ENCODE measurements at places on chromosomes 2 and 18.

DNA sequence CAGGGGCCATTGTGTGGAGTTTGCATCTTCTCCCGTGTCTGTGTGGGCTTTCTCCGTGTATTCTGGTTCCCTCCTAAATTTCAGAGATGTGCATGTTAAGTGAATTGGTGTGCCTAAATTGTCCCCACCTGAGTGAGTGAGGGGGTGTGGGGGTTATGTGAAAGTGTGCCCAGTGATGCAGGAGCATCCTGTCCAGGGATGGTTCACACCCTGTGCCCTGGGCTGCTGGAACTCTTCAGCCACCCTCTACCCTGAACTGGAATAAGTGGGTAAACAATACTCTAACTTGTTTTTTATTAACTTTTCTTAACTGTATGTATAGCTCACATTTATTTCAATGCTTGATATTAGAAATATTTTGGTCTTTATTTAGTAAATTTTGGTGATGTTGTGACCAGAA is 56.0 kb downstream of the UBE2E3 start:
- DNase-seq = no peak

GRCh38 chr2:154960802-154961583 is 262.5 kb downstream of the KCNJ3 start:
- no peak for DNase-seq

GRCh38 chr2:235769046-235769445 is 275.2 kb downstream of the AGAP1 start:
- DNase-seq = no peak

- peak; percentile 77 for DNase-seq
Measured at GRCh38 chr2:223860809-223861738, 23.7 kb upstream of the AP1S3 start.

DNA sequence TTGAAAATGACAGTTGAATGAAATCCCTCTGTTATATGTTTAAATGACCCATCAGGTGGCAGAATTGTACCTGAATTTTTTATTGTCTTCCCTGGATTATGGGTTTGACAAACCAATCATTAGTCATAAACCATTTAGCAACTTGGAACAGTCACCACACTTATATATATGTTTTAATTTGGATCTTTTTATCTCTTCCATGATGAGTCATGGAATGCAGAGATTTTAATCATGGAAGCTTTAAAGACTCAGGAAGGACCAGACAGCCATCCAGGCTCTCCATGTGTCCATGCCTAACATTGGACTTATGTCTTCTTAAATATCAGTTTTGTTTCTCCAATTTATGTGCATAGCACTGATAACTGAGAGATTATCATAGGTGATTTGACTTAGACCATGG is 188.3 kb upstream of the ZSWIM2 start:
- DNase-seq = no peak

DNA sequence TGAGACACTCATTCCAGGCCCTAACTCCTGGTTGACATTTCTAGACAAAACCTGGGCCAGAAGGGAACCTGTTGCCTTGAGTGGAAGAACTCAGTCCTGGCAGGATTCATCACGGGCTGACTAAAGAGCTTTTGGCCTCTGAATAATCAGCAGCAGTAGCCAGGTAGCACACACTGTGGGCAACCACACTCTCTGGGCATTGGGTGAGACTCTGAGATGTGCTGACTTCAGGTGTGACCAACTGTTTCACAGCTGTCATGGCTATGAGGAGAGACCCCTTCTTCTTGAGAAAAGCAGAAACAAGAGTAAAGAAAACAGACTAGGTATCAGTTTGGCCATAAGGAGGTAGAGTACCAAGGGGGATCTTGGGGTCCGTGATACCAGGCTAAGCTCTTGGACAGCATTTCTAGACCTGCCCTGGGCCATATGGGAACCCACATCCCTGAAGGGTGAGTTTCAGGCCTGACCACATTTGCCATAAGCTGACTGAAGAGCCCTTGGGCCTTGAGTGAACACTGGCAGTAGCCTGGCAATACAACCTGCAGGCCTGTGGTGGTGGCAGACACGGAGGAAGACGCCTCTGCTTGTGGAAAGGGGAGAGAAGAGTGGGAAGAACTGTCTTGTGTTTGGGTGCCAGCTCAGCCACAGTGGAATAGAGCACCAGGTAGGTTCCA is 230.9 kb downstream of the DLGAP1 start:
- DNase-seq = no peak

DNA sequence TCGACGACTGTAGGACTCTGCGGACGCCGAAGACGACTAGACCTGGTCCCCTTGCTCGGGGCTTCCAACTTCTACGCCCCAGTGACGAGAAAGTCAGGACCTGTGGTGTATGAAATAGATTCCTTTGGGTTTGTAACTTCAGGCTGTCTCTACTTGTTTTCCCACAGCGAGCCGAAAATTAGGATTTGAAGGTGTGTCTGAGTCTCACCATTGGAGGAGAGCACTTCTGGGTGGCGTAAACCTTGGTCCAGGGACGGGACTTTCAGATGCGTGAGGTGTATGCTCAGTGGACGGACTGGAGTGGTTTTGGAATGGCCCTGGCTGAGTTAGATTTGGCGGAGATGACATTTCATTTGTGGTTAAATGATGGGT is 1.3 kb downstream of the BIRC6 start:
- DNase-seq = peak; percentile 34

DNA sequence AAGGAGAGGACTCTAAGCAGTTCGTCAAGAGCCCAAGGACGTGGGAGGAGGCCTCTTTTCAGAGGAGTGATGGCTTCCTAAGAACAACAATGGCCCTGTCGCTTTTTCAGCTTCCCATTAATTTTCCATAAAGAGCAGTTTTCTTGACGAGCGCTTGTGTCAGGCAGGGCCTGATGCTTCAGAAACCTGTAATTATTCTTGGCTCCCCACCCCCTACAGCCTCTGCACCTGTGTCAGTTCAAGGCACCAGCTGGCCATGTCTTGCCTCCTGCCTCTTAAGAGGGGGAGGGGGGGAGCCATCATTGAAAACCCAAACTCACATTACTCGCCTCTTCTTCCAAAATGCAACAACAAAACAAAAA is 32.3 kb downstream of the KLF7 start:
- DNase-seq = no peak

- no peak for DNase-seq
Measured at GRCh38 chr2:9693646-9694045, 62.8 kb upstream of the YWHAQ start.

GRCh38 chr2:26571316-26571715 is 69.8 kb downstream of the CIB4 start:
- DNase-seq = no peak

- DNase-seq = no peak
Measured at GRCh38 chr2:38148501-38148900, 72.5 kb upstream of the CYP1B1 start.

DNA sequence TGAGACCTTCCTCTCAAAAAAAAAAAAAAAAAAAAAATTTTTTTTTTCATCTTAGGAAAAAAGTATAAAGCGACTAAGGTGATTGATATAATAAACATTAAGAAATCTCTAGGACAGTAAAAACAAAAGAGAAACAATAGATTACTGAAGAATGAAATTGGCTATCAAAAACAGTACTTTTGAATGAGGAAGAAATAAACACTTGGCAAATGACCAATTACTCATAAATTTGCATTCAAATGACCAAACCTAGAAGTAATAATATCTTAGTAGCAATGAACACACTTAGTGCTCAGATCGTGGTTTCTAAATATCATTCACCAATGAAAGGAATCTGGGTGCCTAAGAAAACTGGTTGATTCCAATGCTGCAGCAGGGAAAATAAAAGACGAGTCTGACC is 10.3 kb upstream of the SCRN3 start:
- DNase-seq = no peak

DNA sequence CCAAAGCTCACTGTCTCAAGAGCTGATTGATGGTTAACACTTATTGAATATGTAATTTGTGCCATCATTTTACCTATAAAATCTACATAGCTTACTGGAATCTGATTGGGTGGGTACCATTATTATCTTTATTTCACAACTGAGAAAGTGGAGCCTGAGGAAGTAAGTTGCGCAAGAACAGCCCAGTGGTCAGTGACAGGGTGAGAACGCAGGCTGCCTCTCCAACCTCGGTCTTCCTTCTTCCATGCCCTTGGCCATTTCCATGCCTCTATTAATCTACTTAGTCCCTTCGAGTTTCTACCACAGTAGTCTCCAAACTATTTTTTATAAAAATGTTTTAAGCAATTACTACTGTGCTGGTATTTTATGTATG is 390.9 kb upstream of the VWC2L start:
- no peak for DNase-seq

GRCh38 chr2:192448881-192449280 is 254.1 kb upstream of the TMEFF2 start:
- DNase-seq = no peak

DNA sequence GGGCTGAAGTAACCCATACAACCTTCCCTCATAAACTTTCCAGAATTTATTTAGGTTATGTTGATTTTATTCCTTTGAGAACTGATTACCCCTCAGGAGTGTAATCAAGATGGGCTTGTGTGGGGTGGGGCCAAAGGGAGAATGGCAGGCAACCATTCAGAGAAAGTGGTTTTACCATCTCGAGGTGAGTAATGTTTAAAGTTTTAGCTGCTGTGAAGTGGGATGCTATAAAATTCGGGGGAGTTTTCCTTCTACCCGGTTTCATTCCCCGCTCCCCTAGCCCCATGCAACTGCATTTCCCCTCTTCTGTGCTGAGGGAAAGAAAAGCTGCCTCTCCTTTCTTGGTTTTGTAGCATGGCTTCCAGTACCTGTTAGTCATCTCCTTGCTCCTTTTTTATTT is 34.7 kb downstream of the MAP4K4 start:
- DNase-seq = no peak

GRCh38 chr2:21607572-21607971 is 483.8 kb downstream of the TDRD15 start:
- DNase-seq = no peak

DNA sequence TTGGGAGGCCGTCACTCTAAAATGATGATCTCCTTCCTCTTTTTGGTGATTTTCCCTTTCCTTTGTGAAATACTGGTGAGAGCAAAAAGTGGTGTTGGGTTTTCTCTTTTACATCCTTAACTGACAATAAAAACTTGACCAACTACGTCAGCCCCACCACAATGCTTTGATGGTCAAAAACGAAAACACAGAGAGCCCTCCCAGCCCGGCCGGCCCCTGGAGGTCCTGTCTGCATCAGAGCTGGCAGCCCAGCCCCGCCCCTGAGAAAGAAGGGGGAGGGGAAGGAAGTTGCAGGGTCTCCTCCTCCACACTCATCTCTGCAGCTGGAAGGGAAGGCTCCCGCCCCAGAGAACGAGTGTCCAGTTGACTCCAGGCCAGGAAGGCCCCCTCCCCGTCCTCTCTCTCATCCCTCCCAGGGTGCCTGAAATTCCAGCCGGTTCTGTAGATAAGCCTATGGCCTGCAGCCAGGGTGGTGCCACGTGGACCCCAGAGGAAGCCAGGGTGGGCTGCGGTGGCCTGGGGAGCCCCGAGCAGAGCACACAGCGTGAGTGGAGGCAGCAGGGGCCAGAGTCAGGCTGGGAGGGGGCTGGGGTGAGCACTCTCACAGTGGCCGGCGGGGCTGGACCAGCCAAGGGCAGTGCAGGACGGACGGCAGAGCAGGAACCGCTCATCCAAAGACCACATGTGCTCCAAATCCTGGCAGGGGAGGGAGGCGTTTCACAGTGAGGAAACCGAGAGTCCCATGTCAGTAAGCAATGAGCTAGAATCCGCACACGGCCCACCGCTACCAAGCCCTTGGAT is 19.8 kb downstream of the BIN1 start:
- DNase-seq = peak; percentile 81

- DNase-seq = peak; percentile 47
Measured at GRCh38 chr2:149064856-149065630, 26.5 kb downstream of the LYPD6B start.

DNA sequence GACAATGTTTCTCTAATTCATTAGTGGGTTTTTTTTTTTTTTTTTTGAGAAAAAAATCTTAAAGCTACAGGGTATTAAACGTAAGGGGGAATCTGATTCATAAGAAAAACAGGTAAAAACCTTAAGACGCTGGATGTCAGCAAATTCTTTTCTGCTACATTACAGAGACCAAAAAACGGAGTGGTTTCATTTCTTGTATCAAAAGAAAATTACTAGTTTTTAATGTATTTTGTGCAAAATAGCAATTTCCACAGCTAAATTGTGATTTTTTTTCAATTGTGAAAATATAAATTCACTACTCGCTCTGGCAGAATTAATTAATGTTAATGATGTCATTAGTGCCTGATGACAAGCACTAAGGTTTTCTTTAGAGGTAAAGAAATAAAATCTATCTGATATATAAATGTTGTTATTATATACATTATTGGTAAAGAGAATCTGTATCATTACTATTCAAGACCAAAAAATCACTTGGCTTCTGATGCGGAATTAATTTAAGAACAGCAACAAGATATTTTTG is 9.9 kb downstream of the OTX1 start:
- no peak for DNase-seq

Measured in astrocyte (in vitro differentiated cells and primary cell).